ENCODE measurements at places on chromosomes 5 and 9.

- no peak for DNase-seq
These were observed 112.6 kb downstream of the TMC1 start for GRCh38 chr9:72633966-72634365.

DNA sequence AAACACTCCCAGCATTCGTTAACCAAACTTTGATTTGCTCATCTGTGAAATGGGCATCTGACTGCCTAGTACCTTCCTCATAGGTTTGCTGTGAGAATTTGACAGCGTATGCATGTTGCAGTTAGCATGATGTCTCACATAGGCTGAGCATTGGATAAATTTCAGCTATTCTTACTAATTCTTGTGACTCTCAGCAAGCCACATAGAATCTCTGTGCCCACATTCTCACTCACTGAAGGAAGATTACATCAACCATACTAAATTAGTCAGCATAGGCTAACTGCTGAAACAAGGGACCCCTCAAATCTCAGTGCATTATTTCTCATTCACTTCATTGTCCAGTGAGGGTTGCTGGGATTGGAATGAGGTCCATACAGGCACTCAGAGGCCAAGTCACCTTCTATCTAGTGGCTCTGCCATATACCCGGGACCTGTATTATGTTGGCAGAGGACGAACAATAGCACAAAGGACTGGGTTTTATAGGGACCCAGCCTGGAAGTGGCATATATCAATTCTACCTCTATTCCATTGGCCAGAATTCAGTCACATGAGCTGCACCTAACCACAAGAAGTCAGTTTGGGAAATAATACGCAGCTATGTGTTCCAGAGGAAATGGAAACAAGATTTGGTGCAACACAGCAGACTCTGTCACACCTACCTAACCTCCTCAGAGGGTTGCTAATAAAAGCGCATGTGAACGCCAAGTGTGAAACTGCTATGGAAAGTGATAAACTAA, 4.2 kb upstream of the PTGER4 start:
- DNase-seq = no peak

DNA sequence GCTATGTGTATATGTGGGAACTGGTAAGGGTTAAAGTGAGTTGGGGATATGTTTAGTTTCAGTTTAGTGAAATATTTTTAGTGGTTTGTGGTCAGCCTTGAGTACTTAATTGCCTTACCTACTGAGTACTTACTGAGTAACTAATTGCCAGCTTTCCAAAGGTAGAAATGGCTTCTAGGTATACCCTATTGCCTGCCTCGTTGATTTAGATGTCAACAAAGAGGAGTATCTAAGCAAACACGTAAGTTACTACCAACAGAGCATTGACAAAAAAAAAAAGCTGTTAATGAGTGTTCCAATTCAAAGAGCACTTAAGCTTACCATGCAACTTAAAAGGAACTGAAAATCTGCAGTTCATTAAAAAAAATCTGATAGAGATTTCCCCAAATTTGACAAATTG, 8.8 kb downstream of the ATP10B start:
- DNase-seq = peak; percentile 1

DNA sequence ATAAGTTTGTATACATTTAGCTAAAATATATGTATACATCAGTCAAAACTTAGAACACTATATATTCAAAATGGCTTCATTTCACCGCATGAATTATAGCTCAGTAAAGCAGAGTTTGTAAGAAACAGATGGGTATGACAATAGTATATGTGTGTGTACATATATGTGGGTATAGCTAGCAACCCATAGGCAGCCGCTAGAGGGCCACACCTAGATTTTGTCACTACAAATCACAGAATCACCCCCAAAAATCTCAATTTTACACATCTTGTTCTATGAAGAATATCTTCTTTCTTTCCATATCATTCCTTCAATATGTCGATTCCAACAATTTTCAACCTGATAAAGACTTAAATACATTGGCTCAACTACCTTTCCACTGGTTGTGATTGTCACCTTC, 357.8 kb upstream of the CCNG1 start:
- DNase-seq = no peak

DNA sequence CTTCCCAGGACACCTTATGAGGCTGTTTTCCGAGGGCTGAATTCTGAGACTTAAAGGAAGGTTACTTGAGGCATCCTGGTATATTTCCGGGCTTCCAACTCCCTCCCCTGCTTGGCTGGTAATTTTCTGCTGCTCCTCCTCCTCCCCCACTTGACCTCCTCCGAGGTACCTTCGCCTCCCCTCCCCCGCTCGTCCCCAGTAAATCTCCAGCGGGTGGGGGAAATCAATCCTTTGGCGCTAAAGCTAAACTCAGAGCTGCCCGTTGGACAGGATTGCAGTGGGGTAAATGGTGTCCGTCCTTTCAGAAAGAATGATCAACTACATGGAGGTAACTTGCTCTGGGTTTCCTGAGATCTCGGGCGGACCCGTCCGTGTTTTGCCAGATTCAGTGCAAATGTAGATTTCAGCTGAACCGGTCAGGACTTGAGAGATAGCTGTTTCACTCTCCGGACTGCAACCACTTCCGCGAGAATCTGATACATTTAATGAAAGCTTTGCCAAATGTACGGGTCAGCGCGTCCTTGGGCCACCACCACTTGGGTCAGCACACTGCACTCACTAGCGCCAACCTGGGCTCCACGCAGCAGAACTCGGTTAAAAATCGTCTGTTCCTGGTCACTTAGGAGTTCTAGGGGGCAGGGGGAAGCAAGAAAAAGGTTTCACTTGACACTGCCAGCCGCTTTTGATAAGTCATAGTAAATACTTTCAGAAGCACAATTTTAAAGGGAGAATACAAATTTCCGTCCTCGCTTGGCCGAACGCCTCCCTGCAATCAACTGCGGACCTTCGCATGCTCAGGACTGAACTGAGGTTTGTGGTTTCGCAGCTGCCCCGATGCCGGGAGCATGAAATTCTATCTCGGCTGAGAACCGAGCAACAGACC, 4.6 kb upstream of the ISL1 start:
- no peak for DNase-seq

DNA sequence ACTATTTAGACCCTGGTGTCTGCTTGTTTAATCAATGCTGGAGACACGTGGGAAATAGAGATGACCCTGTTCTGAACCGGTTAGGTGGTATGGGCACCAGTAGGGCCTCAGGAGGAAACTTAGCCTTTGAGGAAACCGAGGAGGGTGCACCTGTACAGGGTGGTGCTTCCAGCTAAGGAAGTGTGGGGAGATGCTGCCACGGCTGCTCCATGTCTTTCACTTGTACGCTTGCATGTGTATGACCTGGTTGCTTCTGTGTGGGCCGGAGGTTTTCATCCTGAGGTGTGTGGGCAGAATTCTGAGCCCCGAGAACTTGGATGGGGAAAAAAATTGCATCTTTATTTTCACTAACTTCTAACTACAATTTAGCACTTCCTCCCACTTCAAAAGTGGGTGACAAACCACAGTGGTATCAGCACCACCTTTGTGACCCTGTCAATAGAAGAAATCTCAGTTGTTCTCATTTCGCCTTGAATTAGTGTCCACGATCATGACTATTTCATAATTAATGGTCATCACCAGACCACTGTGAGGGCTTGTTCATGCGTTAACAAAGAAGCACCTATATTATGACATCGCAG, 99.8 kb upstream of the SPATA31C2 start:
- DNase-seq = no peak

GRCh38 chr5:1169211-1170115, 31.9 kb upstream of the SLC6A19 start:
- no peak for DNase-seq

GRCh38 chr9:81320909-81321482, 368.4 kb downstream of the TLE1 start:
- DNase-seq = peak; percentile 15

- DNase-seq = no peak
These were observed 714.6 kb downstream of the SEMA5A start for GRCh38 chr5:8831251-8831650.

All from DMS153 (cell line).